NCI-H1436 treated with DMSO at 0.1 percent for 48 hours (cell line): ENCODE measurements at places on chromosomes 7 and 10.

- no peak for DNase-seq
These were observed 26.5 kb downstream of the LMTK2 start for GRCh38 chr7:98133181-98133580.

- DNase-seq = no peak
These were observed 609.1 kb upstream of the IGFBP3 start for GRCh38 chr7:46530081-46530750.

- no peak for DNase-seq
These were observed 98.0 kb downstream of the NPY start for GRCh38 chr7:24381894-24382505.

- no peak for DNase-seq
These were observed 34.5 kb downstream of the COL1A2 start for GRCh38 chr7:94429153-94429552.

GRCh38 chr10:119427263-119427864, 115.2 kb downstream of the RGS10 start:
- no peak for DNase-seq

- no peak for DNase-seq
These were observed 212.6 kb upstream of the SP4 start for GRCh38 chr7:21215307-21215706.

- no peak for DNase-seq
These were observed 22.4 kb downstream of the LHPP start for GRCh38 chr10:124484031-124484430.

DNA sequence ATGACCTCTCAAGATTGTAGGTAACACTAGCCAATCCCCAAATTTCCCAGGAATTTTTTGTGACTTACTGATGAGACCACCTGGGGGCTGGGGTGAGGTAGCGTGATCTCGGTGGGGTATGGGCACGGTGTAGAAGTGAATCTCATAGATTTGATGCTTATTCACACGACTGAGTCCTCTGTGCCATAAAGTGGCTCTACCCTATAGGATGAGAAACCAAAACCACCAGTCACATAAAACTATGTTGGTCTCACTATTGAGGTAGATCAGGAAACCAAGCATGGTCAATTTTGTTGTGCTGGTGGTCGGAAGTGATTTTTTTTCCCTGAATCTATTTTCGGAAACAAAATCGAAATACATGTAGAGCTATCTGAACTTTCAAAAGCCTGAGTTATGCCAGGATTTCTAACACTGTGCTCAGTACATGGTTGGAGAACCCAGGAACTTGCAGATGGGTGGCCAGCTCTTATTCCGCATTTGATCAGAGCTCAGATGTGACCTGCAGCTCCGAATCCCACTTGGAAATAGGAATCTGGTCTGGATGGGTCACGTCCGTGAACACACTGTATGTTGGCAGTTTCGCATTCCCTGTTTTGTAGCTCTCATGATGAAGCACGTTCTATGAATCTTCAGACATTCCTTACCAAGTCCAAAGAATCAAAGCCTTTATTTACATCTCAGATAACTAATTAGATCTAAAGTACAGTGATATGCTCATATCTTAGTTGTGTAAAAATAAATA, 261.5 kb downstream of the KLF6 start:
- no peak for DNase-seq

DNA sequence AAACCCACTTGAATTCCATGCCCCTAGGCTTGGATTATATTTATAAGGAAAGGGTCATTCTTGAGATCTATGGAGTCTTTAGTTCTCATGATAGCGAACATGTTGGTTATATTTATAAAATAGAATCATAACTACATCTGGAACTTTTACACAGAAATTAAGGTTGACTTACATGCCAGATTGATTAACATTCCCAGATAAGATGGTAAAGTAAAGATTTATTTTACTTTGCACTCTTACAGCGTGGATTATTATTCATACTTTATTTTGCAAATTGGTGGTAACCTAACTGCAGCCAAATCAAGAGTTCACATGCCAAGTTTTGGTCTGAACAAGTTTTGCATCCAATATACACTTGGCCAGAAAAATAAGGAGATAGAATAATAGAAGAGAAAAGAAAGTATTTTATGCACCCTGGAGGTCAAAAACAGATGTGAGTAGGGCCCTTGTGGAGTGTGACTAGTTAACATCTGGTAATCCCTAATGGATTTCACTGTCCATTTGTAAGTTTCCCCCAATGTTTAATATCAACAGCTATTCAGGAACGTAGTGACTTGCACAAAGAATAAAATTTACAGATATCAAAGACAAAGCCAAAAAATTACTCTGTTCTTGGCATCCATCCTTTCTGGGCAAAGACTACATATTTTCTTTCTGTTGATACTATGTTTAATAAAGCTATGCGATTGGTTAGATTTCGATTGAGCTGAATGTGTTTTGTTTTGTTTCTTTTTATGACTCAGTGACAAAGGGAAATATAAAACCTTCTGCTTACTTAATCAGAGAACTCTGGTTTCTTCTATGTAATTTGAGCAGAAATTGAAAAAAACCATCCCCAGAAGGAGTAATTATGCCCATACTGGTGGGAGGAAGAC, 10.1 kb upstream of the TMEM26 start:
- no peak for DNase-seq

DNA sequence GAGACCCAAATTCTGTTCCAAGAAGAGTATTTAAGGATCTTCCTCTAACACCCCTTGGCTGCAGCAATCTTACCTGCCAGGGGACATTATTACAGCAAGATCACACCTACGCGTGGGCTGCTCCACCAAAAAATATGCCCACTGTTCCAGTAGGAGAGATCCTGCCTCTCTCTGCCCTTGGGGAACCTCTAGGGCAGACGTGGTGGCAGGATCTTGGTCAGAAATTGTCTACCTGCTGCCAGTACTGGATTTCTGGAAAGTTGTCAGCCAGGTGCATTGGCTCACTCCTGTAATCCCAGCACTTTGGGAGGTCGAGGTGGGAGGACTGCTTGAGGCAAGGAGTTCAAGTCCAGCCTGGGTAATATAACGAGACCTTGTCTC, 259.0 kb downstream of the CALN1 start:
- DNase-seq = no peak

DNA sequence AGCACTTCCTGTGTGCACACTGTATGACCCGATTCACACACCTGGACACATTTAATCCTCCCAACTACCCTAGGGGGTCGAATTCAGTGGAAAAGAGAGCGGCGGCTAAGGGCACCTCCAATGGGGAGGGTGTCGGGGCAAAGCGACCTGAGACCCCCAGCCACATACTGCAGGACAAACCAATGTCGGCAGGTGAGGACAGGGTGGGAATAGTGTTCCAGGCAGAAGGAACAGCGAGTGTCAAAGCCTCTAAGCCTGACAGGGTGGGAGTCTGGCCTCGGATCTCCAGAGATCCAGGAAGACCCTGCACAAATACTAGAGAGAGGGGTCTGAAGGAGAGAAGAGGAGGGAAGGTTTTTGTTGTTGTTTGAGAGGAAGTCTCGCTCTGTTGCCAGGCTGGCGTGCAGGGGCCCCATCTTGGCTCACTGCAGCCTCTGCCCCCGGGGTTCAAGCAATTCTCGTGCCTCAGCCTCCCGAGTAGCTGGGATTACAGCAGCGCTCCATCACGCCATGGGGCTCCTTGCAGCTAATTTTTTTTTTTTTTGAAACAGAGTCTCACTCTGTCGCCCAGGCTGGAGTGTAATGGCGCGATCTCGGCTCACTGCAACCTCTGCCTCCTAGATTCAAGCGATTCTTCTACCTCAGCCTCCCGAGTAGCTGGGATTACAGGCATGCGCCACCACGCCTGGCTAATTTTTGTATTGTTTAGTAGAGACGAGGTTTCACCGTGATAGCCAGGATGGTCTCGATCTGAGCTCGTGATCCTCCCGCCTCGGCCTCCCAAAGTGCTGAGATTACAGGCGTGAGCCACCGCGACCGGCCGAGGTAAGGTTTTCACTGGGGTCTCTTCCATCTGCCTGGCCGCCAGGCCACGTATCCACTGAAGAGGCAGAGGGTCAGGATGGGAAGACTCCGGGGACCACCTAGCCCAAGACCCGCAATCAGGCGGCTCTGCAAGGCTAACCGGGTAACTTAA, 1.2 kb upstream of the ARPC1B start:
- DNase-seq = no peak

DNA sequence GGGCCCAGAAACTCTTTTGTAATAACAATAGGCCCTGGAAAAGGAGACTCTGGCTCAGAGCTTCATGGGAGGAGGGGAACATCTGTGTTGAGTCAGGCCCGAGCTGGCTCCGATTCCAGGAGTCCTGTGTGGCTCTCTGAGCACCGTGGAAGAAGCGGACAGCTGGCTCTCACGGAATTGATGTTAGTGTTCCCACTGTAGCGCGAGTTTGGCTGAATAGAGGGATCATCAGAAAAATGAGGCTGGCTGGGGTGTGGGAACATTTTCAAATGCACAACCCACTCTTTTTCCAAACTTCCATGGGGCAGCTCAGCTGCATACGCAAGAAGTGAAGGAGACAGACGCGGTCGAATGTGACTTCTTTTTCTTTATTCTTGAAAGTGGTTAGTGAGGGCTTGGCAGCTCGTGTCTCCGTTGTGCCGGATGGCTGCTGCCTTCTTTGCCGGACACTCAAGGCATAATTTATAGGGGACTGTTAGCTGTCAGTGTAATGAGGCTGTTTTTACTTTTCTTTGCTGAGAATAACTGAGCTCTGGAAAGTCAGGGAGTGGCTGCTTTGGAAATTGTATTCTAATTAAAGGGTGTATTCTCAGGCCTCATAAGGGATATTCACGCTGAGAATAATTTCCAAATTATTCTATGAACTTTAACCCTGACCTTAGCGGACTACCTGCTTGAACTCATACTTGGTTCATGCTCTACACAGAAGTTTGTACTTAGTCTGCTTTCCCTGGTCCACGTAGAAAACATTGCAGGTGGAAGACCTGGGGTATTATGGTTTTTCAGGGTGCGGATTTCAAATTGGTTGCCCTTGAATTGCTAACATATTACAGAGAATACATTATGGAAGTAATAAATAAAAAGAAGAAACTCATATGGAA, 23.1 kb downstream of the MDFIC start:
- no peak for DNase-seq

DNA sequence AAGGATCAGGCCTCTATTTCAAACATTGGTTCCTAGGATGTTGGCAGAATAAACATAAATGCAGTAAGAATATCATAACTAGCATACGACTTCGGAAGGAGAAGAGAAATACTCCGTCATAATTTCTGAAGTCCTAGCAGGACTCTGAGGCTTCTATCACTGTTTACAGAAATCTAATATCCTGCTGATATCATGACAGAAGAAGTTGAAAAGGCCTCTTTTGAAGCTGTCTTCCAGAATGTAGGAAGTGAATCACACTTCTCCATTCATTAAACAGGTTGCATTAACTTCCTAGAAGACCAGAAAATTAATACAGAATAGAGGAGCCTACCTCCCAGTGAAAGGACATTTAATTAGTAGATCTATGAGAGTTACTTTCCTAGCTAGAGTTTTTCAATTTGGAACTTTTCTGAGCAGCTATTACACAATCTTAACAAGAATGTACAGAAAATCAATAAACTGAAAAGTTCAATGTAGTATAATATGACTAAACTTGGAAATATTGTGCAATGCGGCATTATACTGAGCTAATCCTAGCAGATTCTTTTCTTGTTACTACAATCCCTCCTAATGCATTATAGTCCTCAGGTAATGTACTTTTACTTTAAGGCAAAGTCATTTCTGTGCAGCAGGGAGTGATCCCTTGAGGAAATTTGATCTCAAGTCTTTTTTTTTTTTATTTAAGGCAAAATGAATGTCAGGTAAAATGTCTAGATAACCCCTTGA, 622.6 kb upstream of the CELF2 start:
- DNase-seq = no peak

DNA sequence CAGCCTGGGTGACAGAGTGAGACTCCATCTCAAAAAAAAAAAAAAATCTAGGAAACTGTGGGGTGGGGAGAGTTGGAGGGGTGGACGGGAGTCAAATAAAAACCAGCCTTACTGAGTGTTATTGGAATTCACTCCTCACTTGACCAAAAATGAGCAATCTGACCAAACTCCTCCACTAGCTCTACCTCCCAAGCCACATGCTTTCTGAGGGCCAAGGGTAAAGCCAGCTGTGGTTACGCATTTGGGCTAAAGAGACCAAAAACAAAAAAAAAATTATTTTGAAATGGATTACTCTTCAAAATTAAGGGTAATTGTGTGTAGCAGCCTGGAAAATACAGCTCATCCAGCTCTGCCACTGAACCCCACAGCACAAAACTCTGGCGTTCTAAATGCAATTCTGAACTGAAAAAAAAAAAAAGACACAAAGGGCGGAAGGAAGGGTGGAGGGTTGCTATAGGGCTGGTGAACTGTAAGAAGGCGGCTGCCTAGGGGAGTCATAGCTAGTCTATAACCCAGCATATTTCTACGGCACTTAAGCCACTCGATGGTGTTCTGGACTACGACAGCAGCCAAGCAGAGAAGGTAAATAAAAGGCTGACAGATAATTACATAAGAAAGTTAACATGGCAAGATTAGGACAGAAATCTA, 7.8 kb downstream of the ELMO1 start:
- DNase-seq = no peak

- no peak for DNase-seq
These were observed 21.9 kb upstream of the SEMA3A start for GRCh38 chr7:84216472-84216871.

GRCh38 chr7:74306730-74307469, 17.7 kb downstream of the CLIP2 start:
- no peak for DNase-seq

DNA sequence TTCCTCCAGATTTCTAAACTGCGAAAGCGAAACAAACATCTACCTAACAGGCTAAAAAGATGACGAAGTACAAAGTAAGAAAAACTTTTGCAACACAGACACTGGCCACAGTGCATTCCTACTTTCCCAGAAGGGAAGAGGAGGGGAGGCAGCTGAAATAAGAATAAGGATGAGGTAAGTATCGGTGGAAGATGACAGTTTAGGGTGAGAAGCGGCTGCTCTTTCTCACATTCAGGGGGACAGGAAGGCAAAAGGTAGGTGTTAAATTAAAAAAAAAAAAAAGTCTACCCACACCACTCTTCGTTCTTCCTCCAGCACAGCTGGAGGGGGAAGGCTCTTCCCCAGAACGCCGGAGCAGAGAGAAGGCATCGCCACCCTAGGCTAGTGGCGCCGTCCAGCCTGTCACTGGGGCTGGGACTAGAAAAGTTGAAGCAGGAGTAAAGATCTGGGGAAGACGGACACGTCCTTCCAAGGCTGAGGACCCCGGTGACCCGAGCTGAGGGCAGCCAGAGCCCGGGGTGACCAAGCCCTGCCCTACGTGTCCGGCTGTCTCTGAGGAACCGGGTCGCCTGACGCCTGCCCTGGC, 846 bp downstream of the DNAJC1 start:
- DNase-seq = no peak

GRCh38 chr10:127196282-127197153, at the start of gene INSYN2A:
TSS of gene INSYN2A (minus strand) at chr10:127196591. CDS start at chr10:127176395, 20,196 bp downstream.
- DNase-seq = no peak

- no peak for DNase-seq
These were observed 348.0 kb downstream of the SUGCT start for GRCh38 chr7:40482845-40483244.

DNA sequence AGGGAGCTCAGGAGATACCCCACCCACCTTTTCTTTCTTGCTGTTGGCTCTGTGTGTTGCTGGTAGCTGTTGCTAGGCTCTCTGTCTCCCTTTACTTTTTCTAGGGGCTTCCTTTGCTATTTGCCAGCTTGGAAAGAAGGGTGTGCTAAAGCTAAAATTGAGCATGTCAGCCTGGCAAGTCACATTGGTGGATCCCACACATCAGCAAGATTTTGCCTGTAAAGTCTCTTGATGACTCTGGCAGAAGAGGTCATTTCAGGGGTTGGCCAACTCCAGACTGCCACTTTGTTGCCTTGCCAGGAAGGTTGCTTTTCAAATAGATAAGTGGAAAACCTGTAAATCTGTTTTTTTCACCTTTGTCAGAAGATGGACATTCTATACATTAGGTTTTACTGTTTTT, 9.9 kb downstream of the CCNY start:
- no peak for DNase-seq

GRCh38 chr7:38323156-38323555, 49.7 kb upstream of the TARP start:
- DNase-seq = no peak
